ENCODE measurements at places on chromosomes 7 and 10. TPM values are rescaled to one million over a fixed set of nuclear protein-coding genes. Genes with fewer than 3 reads are reported as not detected.

The HMX2 gene
- 1.1 TPM for polyA plus RNA-seq

The WNT8B gene
- polyA plus RNA-seq = 0.09 TPM

The PIK3CG gene
- 2.7 TPM for polyA plus RNA-seq

GRCh38 chr7:46209611-46210388, 288.7 kb upstream of the IGFBP3 start:
- DNase-seq = no peak

GRCh38 chr10:22681783-22682183, 32.6 kb downstream of the PIP4K2A start:
- no peak for DNase-seq

DNA sequence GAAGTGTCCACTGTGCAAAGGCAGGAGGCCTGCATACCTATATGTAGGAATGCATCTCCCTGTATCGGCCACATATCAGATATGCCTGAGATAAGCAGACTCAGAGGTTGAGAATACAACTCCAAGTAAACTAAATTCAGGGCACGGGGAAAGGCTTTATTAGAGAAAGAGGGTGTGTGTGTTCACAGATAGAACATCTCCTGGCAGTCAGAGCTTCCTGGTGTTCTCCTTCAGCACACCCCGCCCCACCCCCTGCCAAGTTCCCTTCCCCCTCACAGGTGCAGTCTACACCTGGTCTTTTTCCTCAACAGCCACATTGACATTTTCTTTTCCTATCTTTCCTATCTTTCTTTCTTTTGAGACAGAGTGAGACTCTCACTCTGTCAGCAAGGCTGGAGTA, 17.1 kb downstream of the GBX1 start:
- no peak for DNase-seq

- DNase-seq = no peak
Observed at GRCh38 chr10:122001698-122002097, 12.7 kb downstream of the TACC2 start.

DNA sequence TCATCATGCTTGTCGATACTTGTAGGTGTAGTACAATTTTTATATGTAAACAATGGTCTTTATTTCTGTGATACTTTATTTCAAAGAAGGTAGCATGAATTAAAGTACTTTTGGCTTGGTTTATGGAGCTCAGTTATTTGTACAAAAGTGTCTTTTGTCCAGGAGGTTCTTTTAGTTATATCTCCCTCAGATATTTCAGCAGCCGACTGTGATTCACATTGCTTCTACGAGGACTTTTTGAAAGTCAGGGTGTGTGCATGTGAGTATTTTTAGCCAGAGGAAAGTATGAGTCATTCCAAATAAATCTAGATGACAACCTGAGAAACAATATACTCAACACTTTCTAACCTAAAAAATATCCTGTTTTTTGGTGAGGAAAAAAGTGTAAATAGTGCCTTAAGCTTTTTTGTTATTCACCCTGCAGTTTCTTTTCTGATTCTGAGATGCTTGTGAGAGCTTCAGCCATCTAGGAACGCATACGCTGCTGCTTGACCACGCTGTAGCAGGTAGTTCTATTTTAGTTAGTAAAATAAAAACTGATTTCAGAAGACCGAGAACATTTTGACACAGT, 595 bp upstream of the SUN1 start:
- no peak for DNase-seq

- no peak for DNase-seq
Observed at GRCh38 chr10:101708870-101709269, 13.9 kb upstream of the FBXW4 start.
